Stimulated activated CD4-positive, alpha-beta T cell treated with anti-CD3 and anti-CD28 coated beads, Interleukin-15, amount 100 ng/mL, for 24 hours (primary cell): ENCODE measurements at places on chromosomes 4 and X.

DNA sequence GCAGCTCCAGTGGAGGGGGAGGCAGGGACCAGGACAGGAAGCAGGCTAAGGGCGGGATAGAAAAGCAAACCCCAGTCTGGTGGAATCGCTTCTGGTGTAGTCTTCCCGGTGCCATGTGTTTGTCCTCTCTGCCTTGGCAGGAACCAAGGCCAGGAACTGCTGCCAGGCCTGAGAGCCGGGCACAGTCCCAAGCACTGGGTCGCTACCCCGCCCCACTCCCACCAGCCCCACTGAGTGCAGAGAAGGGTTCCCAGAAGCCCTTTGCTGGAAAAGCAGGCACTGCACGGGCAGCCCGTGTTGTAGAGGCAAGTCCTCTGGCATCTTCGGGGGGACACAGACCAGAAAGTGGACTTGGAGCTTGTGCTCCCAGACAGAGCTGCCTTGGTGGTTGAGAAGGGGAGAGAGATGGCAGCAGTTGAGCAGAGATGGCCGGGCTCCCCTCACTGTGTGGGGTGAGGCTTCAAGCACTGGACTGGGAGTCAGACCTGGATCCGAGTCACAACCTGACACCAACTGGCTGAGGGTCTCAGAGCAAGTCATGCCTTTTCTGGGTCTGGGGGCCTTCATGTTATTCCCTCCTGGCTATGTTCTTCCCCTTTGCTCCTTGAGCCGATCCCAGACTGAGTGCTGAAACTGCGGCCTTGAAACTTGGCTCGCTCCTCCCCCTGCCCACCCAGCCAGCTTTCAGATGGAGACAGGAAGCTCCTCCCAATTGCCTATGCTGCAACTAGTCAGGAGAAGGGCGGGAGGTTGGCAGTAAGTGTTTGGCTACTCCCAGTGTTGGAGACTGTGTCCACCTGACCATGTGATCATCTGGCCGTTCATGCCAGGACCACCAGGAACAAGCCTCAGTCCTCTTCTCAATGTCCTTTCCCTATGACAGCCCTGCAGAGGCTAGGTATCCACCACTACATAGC is 59.7 kb upstream of the MTM1 start:
- DNase-seq = no peak

GRCh38 chrX:22313766-22314165 is 41.1 kb downstream of the CBLL2 start:
- DNase-seq = no peak

GRCh38 chrX:38626296-38626695 is 65.0 kb downstream of the TSPAN7 start:
- no peak for DNase-seq

DNA sequence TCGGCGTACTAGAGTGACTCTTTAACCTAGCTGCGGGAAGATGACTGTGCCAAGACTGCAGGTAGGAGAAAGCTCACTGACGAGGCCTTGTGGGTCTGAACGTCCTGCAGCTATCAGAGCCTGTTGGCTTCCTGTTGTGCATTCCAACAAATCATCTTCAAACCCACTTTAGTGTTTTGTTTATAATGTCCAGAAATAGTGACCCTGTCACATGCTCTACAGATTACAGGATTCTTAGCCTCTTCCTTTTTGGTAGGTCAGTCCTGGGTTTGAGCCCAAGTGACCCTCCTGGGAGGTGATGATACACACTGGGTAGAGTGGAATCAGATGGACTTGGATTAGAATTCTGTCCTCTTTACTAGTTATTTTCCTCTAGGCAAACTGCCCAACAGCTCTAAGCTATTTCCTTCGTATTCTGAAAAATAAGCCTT is 33.2 kb downstream of the HTT start:
- DNase-seq = no peak

DNA sequence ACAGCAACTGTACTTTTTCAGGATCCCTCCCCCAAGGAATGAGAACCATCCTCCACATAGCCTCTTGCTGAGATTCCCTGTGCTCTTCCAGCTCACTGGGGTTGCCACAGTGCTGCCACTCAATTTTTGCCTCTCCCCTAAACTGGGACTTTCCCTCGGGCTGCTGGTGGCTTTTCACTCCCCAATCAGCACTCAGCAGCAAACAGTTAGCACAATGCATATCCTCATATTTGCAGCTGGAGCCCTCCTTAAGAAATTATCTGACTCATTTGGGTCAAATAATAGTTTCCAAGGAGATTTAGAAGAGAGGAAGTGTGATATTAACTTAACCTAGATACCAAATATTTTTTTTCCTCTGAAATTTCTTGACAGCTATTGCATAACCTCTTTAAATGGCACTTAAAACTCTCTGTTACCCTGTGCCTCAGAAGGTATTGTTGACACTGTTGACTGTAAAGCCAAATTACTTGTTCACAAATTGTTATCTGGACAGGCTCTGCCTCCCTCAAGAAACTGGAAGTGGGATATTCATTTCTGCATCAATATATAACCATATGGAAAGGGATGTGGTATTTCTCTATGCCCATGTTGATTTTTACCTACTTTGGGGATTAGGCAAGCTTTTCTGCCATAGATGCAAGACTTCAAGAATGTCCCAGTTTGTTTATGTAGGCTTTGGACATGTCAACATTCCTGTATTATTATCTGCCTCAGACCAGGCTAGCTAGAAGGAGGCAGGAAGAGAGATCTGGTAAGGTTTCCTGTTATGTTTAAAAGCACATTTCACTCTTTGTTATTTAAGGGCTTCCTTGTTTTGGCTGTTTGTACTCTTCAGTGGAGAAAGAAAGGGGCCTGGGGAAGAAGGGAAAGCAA is 58.0 kb downstream of the SEPTIN11 start:
- DNase-seq = peak; percentile 45

DNA sequence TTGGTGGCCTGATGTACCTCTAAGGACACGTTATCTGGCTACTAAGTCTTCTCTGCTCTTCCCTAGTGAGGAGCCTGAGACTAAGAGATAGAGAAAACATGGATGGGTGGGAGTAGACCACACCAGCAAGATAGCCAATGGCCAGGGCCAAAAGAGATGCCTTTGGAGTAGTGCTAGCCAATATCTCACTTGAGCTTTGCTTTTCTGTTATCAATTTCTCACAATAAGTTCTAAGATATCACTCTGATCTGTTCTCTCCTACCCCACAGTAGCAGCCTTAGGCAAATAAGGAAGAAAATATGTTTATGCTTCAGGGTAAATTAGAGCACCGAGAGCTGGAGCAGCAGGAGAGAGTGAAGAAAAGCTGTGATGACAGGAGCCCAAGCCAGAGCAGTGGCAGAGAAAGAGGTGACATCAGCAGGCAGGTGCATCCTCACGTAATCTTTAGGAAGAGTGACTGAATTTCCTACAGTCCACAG is 343.9 kb upstream of the NOCT start:
- DNase-seq = no peak
